ENCODE measurements at places on chromosomes 11 and 22. TPM values are rescaled to one million over a fixed set of nuclear protein-coding genes. Genes with fewer than 3 reads are reported as not detected.
A peak's percentile ranks its signal among the peaks of the same experiment; 100 is the strongest.

DNA sequence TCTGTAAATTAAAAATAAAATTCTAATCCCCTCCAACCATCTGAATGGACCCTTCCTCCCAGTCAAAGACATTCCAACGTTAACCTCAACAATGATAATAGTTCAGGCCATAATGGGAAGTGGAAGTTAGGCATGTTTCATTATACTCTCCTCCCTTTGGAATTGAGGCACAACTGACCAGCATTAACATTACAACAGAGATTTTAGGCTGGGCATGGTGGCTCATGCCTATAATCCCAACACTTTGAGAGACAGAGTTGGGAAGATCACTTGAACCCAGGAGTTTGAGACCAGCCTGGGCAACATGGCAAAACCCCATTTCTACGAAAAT, 2.4 kb upstream of the CTSF start:
- peaks cover 3% of the 10 kb centered on the region for H3K27me3 ChIP-seq
- peaks cover 9% of the 10 kb centered on the region for H3K4me1 ChIP-seq
- no peak for ATAC-seq
- no peak overlapping the region for H3K27ac ChIP-seq
- no peaks in the 10 kb centered on the region for H3K36me3 ChIP-seq

HBG1 gene
- total RNA-seq, result not detected

DNA sequence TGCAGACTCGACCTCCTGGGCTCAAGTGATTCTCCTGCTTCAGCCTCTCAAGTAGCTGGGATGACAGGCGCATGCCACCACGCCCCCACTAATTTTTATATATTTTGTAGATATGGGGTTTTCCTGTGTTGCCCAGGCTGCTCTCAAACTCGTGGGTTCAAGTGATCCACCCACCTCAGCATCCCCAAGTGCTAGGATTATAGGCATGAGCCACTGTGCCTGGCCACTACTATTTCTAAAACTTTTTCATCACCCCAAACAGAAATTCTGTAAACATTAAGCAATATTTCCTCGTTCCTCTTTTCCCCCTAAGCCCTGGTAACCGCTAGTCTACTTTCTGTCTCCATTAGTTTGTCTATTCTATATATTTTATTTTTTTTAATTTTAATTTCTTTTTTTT, 9.0 kb upstream of the ATG16L2 start:
- H3K27me3 ChIP-seq, result no peaks in the 10 kb centered on the region
- no peak overlapping the region for H3K27ac ChIP-seq
- H3K4me3 ChIP-seq, result no peak overlapping the region
- H3K4me1 ChIP-seq, result no peaks in the 10 kb centered on the region
- ATAC-seq, result no peak
- H3K36me3 ChIP-seq, result no peaks in the 10 kb centered on the region

DNA sequence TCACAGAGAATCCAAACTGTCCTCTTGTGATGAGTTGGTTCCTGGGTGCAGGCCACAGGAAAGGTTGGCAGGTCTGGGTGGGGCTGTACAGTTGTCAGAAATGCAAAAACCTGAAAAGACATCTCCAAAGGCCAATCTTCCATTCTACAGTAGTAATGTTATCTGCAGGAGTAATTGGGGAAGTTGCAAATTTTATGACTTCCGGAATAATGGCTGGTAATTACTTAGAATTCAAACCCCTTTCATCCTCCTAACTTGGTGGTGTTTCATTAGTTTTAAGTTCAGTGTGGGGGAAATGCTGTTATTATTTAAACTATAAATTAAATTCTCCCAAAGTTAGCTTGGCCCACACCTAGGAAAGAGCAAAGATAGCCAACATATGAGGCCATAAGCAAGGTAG, 64.7 kb upstream of the FAT3 start:
- H3K27ac ChIP-seq, result no peak overlapping the region
- no peaks in the 10 kb centered on the region for H3K27me3 ChIP-seq

DNA sequence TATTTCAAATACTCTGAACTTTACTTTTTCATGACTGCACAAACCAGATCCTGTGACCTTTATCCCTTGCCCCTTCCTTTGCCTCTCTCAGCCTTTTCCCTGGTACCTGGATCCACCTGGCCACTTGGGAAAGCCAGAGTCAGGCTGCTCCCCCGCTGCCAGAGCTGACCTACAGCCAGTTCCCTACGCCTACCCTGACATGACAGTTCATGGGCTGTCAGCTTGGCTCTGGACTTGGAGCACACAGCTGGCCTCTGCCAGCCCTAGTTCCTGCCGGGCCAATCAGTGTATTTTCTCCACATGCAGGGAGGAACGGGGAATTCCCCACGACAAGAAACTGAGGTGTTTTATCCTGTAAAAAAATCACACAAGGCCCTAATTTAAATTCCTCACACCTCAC, 382.6 kb downstream of the INSC start:
- H3K27me3 ChIP-seq, result no peaks in the 10 kb centered on the region
- no peak for ATAC-seq
- H3K4me1 ChIP-seq, result no peaks in the 10 kb centered on the region
- no peaks in the 10 kb centered on the region for H3K36me3 ChIP-seq
- no peak overlapping the region for H3K4me3 ChIP-seq

DNA sequence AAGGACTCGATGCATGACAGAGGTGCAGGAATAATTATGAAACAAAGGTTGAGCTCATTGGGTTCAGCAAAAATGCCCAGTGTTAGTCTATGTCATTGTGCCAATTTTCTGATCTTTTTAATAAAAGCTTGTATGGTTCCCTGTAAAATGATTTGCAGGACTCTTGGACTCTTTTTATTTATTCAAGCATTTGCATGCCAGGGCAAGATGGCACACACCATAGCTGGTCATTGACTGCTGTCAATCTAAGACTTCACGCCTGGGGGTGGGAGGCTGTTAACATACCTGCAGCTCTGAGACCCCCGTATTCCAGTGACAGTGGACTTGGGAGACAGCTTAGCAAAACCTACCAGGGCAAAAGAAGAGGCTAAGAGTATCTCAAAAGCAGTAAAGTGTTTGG, 32.0 kb upstream of the ANO1 start:
- H3K27me3 ChIP-seq, result peaks cover 40% of the 10 kb centered on the region
- H3K4me1 ChIP-seq, result no peaks in the 10 kb centered on the region
- no peak for ATAC-seq
- no peaks in the 10 kb centered on the region for H3K36me3 ChIP-seq

DNA sequence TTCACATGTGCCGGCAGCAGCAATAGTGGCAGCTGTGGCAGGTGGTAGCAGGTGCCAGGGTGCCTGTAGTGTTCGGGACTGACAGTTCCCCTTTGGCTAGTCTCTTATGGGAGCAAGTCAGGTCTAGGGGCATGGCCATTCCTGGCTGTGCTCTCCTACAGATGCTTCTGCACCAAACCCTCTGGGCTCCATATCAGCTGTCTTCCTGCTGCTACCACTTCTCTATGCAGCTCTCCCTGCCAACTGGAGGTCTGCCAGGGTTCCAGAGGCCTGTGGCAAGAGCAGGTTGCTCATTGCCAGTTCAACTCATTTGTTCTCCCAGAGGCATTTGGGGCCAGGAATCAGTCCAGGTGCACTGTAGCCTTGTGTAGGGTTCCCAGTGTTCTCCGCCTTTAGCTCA, 473.7 kb downstream of the JRKL start:
- H3K27me3 ChIP-seq, result no peaks in the 10 kb centered on the region
- H3K36me3 ChIP-seq, result no peaks in the 10 kb centered on the region
- H3K27ac ChIP-seq, result no peak overlapping the region
- H3K4me3 ChIP-seq, result no peak overlapping the region
- ATAC-seq, result no peak

TTC28 gene
- 53.3 TPM for total RNA-seq

DCHS1 gene
- total RNA-seq, result 40.2 TPM

GRCh38 chr22:39439170-39439569, 17.6 kb upstream of the MGAT3 start:
- ATAC-seq, result no peak
- peaks cover 59% of the 10 kb centered on the region for H3K27me3 ChIP-seq
- no peak overlapping the region for H3K27ac ChIP-seq
- no peaks in the 10 kb centered on the region for H3K36me3 ChIP-seq
- no peak overlapping the region for H3K4me3 ChIP-seq
- H3K4me1 ChIP-seq, result no peaks in the 10 kb centered on the region

KRTAP5-2 gene
- total RNA-seq, result not detected

DNA sequence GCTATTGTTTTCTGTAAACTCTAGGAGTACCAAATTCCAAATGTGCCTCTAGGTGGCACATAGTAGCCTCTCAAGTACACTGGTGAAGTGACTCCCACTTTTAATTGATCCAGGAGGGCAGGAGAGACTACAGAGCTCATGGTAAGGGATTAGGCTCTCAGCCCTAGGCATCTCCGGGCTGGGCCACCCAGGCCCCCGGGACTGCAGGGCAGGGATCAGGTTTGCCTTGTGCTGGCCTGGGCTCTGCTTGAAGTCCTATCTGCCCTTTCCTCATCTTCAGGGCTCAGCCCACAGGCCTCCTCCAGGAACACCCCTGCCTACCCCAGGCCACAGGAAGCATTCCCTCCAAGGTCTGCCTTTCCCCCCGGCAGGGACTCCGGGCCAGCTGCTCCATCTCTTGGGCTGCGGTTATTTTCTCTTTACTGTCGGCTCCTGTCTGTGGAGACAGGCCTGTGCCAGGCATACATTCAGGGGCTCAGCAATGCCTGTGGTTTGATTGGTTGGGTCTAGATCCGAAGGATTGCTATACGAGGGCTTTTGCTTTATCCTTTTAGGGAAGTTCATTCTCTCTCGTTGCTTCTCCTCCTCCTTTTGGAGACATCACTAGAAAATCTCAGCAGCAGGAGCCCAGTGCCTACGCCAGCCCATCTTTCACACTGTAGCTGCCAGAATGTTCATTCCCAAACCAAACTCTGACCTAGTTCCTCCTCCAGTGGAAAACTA, 32.8 kb downstream of the PARVA start:
- peak; percentile 65 for ATAC-seq
- peaks cover 46% of the 10 kb centered on the region for H3K4me1 ChIP-seq
- peak overlapping the region; percentile 36 for H3K4me3 ChIP-seq
- peak overlapping the region; percentile 94 for H3K27ac ChIP-seq
- no peaks in the 10 kb centered on the region for H3K36me3 ChIP-seq
- no peaks in the 10 kb centered on the region for H3K27me3 ChIP-seq

DNA sequence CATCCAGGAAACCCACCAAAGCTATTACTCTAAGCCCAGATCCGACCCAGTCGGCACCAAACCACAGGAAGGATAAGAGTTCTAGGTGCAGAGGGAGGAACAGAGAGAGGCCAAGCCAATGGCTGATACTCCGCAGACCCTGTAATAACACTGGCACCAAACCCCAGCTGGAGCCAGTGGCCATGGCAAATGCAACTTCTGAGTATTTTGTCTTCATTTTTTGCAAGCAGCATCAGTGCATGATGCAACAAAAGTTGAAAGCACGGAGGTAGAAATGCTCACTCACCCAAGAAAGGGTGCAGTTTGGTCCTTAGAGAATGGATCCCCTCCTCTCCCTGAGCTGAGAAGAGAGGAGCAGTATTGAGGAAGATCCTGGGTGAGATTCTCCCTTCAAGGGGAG, 2.8 kb downstream of the TMEM121B start:
- H3K27ac ChIP-seq, result no peak overlapping the region
- ATAC-seq, result no peak
- no peak overlapping the region for H3K4me3 ChIP-seq
- no peaks in the 10 kb centered on the region for H3K4me1 ChIP-seq
- H3K27me3 ChIP-seq, result peaks cover 66% of the 10 kb centered on the region

GRCh38 chr22:32204040-32204855, 625 bp downstream of the RFPL2 start:
- ATAC-seq, result no peak
- no peak overlapping the region for H3K27ac ChIP-seq
- H3K4me3 ChIP-seq, result no peak overlapping the region
- peaks cover 66% of the 10 kb centered on the region for H3K27me3 ChIP-seq

Data from gastroesophageal sphincter (tissue), 4 donors.